Pulmonary artery endothelial cell (primary cell): ENCODE measurements at places on chromosomes 4 and X. TPM values are rescaled to one million over a fixed set of nuclear protein-coding genes. Genes with fewer than 3 reads are reported as not detected.

Gene NOCT
- total RNA-seq: 23.6 and 30.3 TPM in 2 replicates

Gene MED14
- 14.6 and 16.6 TPM in 2 replicates for total RNA-seq

Gene MAP7D2
- total RNA-seq: 0.04 and 0.07 TPM in 2 replicates

Gene MEPE
- not detected in 2 replicates for total RNA-seq

Gene USO1
- total RNA-seq: 77.6 and 93.6 TPM in 2 replicates

Gene CTPS2
- 14.4 and 14.8 TPM in 2 replicates for total RNA-seq

Gene LRIT3
- total RNA-seq: 0.04 TPM in 1 of 2 replicates, not detected in the other

Gene TIGD4
- 0.04 and 0.20 TPM in 2 replicates for total RNA-seq

Gene AWAT1
- not detected in 2 replicates for total RNA-seq

Gene FANCB
- 5.1 and 9.5 TPM in 2 replicates for total RNA-seq

Gene F8A2
- total RNA-seq: not detected in 2 replicates

Gene MAGEE1
- total RNA-seq: 0.46 and 0.56 TPM in 2 replicates

Gene BEX1
- total RNA-seq: 0.20 TPM in 1 of 2 replicates, not detected in the other

Gene CXCL3
- 1.2 and 1.5 TPM in 2 replicates for total RNA-seq

Gene NWD2
- not detected in 2 replicates for total RNA-seq

Gene ADH1A
- total RNA-seq: not detected in 2 replicates

Gene TLR7
- not detected in 2 replicates for total RNA-seq

Gene FAM3A
- 21.4 and 23.2 TPM in 2 replicates for total RNA-seq

Gene PCDH18
- 0.07 and 0.21 TPM in 2 replicates for total RNA-seq

Gene ADAMTS3
- total RNA-seq: 5.2 and 5.7 TPM in 2 replicates

Gene SSX1
- total RNA-seq: not detected in 2 replicates

Gene PDZD4
- 0.20 and 0.25 TPM in 2 replicates for total RNA-seq

Gene RBMXL3
- total RNA-seq: not detected in 2 replicates

Gene CC2D2A
- 12.3 and 13.2 TPM in 2 replicates for total RNA-seq

Gene TCEAL7
- total RNA-seq: 1.9 and 15.7 TPM in 2 replicates

Gene MPC1L
- total RNA-seq: not detected in 2 replicates

Gene SMAD1
- total RNA-seq: 50.6 and 55.1 TPM in 2 replicates

Gene CASP6
- 43.3 and 46.8 TPM in 2 replicates for total RNA-seq

Gene MAGEA8
- total RNA-seq: not detected in 2 replicates

Gene TBX22
- total RNA-seq: not detected in 2 replicates

Gene TEX13C
- not detected in 2 replicates for total RNA-seq

Gene GRIA3
- total RNA-seq: under 0.01 TPM in 1 of 2 replicates, not detected in the other

Gene TMEM271
- total RNA-seq: not detected in 2 replicates

Gene CHRDL1
- not detected in 2 replicates for total RNA-seq

Gene MMGT1
- total RNA-seq: 6.3 and 9.2 TPM in 2 replicates

Gene S100P
- total RNA-seq: 0.07 TPM in 1 of 2 replicates, not detected in the other

Gene WDR13
- 137 and 223 TPM in 2 replicates for total RNA-seq

Gene SCFD2
- 20.8 and 36.4 TPM in 2 replicates for total RNA-seq

Gene GLRA3
- not detected in 2 replicates for total RNA-seq

Gene IL21
- total RNA-seq: not detected in 2 replicates

Gene PARM1
- total RNA-seq: 0.04 and 0.07 TPM in 2 replicates

Gene FRMD7
- total RNA-seq: not detected in 2 replicates

Gene GYPA
- total RNA-seq: not detected in 2 replicates

Gene FHIP1A
- total RNA-seq: 0.42 and 0.59 TPM in 2 replicates

Gene GIMD1
- total RNA-seq: not detected in 2 replicates

Gene CXorf49
- not detected in 2 replicates for total RNA-seq
